ENCODE measurements at places on chromosomes 6 and 20.

DNA sequence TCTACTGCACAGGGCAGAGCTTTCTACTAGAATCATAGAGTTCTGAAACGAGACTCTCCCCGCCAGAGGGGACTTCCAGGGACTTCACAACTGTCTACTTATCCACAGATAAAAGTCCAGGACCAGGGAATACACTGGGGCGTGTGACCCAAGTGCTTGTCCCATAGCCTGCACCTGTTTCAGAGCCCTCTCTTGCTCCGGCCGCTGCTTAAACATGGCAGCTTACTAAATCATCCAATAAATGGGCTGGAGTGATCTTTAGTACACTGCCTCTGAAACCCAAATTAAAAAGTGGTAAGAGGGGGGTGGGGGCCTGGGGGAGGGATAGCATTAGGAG lies 8.9 kb upstream of the RAB44 start:
- DNase-seq, result no peak
- H3K27me3 ChIP-seq, result no peaks in the 10 kb centered on the region
- H3K4me3 ChIP-seq, result no peak overlapping the region
- H3K27ac ChIP-seq, result no peak overlapping the region

DNA sequence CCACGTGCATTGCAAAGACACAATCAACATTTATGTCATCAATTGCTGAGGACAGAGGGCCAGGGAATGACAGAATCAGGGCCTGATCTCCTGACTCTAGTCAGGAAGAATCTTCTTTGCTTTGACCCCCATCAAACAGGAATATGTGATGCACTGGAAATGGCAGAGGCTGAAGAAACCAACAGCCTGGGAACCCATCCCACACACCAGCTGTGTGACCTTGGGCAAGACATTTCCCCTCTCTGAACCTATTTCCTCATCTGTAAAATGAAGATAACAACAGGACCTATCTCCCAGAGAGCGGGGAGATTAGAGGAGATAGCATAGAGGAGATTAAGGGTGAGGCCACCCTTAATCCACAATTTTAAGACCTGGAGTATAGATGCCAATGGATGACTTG lies 1.5 kb downstream of the HNF4A start:
- H3K27ac ChIP-seq, result no peak overlapping the region
- no peak for DNase-seq
- no peaks in the 10 kb centered on the region for H3K27me3 ChIP-seq
- H3K36me3 ChIP-seq, result no peaks in the 10 kb centered on the region
- H3K4me3 ChIP-seq, result no peak overlapping the region
- H3K4me1 ChIP-seq, result no peaks in the 10 kb centered on the region

DNA sequence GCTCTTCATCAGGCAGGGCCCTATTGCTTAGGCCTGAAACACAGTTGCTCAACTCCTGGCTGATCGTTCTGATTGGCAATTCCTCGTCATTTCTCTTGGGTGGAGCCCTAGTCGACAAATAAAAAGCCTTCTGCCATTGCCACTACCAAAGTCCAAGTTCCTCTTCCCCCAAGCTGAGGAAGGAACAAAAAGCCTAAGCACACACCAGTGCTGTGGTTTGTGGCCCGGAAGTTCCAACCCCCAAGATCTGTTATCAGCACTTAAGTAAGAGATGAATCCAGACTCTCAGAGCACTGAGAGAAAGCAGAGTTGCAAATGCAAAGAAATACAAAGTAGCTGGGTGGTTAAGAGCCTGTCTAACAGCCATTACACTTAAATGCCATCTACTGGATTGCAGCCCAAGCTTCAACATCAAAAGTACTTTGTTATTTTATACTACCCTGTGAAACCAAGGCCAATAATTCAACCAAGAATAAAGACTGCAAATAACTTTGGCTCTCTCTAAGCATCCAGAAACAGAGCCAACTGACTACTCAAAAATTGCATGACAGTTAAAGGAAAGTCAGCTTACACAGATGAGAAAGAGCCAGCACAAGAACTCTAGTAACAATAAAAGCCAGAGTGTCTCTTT lies 1024.0 kb downstream of the GRIK2 start:
- H3K4me3 ChIP-seq, result no peak overlapping the region
- no peak overlapping the region for H3K27ac ChIP-seq
- no peaks in the 10 kb centered on the region for H3K4me1 ChIP-seq
- H3K27me3 ChIP-seq, result no peaks in the 10 kb centered on the region
- no peak for DNase-seq
- no peaks in the 10 kb centered on the region for H3K36me3 ChIP-seq

GRCh38 chr6:164283574-164283973 lies 869.1 kb downstream of the QKI start:
- DNase-seq, result no peak
- no peaks in the 10 kb centered on the region for H3K27me3 ChIP-seq
- H3K36me3 ChIP-seq, result no peaks in the 10 kb centered on the region
- no peak overlapping the region for H3K4me3 ChIP-seq

DNA sequence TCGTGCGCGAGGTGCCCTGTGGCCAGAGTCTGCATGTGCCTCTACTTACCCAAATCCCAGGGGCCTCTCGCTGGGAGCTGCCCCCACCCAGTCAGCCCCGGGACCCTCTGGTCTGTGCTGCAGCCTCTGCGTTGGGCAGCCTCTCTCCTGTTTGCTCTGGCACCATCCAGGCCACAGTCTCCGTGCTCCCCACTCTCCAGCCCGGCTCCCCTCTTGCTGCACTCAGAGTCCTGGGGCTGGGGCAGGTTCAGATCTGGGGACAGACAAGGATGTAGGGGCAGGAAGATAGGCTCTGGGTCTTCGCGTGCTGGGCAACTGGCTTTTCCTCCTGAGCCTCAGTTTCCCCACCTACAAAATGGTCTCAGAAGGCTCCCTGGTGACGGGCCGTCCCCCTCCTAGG lies 70.8 kb upstream of the GATA5 start:
- DNase-seq, result no peak
- no peaks in the 10 kb centered on the region for H3K36me3 ChIP-seq
- H3K4me3 ChIP-seq, result no peak overlapping the region

GRCh38 chr20:62210496-62210855 lies 9.6 kb downstream of the HRH3 start:
- no peak overlapping the region for H3K4me3 ChIP-seq
- DNase-seq, result no peak
- H3K36me3 ChIP-seq, result no peaks in the 10 kb centered on the region
- H3K4me1 ChIP-seq, result no peaks in the 10 kb centered on the region
- no peak overlapping the region for H3K27ac ChIP-seq

GRCh38 chr6:63677282-63677681 lies 41.7 kb downstream of the PHF3 start:
- no peak overlapping the region for H3K4me3 ChIP-seq
- peaks cover 76% of the 10 kb centered on the region for H3K4me1 ChIP-seq
- H3K27ac ChIP-seq, result no peak overlapping the region
- no peaks in the 10 kb centered on the region for H3K27me3 ChIP-seq

GRCh38 chr20:32681175-32682084 lies 7.7 kb upstream of the C20orf203 start:
- no peak overlapping the region for H3K4me3 ChIP-seq
- no peak for DNase-seq

DNA sequence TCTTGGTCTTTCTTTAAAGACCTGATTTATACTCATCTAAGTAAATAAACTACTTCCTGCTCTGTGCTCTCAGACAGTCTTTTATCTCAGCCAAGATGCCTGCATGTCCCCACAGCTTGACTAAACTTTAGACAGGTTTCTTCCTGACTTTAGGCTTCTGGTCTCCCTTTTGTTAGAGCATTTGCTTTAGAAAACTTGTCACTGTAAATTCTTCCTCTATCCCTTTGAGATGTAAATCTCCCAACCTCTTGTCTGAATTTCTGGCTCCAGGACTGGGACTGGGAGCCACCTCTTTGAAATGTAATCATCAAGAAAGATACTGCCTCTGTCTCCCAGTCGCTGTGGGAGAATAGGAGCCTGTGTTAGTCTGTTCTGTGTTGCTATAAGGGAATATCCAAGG lies 739.9 kb downstream of the C6orf118 start:
- H3K4me1 ChIP-seq, result no peaks in the 10 kb centered on the region
- H3K27me3 ChIP-seq, result no peaks in the 10 kb centered on the region
- no peak for DNase-seq

DNA sequence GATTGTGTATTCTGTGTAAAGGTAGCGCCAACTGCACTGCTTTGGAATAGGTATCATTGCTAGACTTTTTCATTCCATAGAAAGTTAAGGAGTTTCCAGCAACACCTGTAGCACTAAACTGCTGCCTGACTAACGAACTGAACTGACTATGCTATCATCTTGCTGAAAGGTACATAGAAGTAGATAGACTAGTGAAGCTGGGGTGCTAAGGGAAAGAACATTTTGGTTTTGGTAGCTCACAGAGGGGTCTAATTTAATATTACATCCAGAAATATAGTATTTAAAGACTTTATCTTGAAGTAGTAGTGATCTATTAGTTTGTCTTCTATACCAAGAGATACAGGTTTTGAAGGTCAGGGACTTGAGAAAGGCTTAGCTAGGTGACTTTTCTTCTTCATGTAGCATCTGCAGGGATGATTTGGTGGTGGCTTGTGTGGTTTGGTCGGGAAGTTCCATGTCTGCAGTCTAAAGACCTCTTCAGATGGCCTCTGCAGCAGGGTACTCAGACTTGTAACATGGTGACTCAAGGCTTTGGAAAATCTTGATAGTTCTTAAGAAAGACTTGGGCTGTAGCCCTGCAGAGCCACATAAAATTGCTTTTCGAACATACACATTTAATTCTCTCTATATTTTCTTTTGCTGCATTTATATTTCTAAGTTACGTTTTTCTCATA lies 10.2 kb downstream of the SENP6 start:
- peaks cover 85% of the 10 kb centered on the region for H3K4me1 ChIP-seq
- no peak overlapping the region for H3K27ac ChIP-seq
- H3K36me3 ChIP-seq, result no peaks in the 10 kb centered on the region
- H3K4me3 ChIP-seq, result no peak overlapping the region

DNA sequence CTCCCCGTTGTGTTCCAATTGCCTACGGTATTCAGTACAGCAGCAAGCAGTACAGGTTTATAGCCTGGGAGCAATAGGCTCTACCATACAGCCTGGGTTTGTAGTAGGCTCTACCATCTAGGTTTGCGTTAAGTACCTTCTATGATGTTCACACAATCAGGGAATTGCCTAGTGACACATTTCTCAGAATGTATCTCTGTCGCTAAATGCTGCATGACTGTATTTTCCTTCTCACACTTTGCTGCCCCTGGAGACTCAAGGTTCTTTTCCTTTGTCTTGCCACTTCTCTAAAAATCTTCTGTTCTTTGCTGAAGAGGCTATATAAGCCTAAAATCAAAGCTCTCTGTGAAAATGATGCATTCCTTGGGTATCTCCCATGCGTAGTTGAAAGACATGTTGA lies 241.9 kb downstream of the CD83 start:
- H3K27ac ChIP-seq, result no peak overlapping the region
- H3K4me1 ChIP-seq, result no peaks in the 10 kb centered on the region
- no peak for DNase-seq
- H3K4me3 ChIP-seq, result no peak overlapping the region
- H3K27me3 ChIP-seq, result no peaks in the 10 kb centered on the region
- H3K36me3 ChIP-seq, result no peaks in the 10 kb centered on the region

DNA sequence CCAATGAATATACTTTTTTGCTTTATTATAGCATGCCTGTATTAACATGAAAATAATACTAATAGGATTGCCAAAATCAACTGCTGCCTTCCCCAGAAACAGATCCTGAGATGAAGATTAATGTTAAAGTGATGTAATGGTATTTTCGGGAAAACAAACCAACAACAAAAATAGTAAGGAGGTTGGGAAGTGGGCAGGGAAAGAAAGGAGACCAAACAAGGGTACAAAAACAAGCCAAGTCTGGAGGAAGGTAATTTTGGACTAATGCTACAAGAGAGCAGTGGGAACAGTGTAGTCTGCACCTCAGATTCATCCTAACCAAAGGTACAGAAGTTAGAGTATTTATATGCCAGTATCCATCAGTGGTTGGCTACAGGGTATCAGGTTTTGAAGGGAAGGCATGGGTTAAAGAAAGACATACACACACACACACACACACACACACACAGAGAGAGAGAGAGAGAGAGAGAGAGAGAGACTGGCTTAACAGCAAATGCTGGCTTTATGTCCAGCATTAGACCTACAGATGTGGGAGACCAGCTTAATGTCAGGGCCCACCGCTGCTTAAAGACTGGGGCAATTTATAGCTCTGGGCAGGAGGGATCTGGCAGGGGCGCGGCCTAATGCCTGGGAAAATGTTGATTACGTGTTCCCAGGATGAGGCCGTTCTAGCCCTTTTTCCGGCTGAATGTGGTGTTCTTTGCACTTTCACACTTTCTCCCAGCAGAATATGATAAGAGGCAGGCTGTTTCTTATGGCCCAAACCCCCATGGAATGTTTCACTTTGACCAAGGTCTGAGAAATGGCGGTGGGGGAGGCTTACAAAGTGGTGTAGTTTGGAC lies 3.8 kb upstream of the SLC17A1 start:
- no peak overlapping the region for H3K27ac ChIP-seq
- H3K4me1 ChIP-seq, result no peaks in the 10 kb centered on the region
- H3K4me3 ChIP-seq, result no peak overlapping the region
- H3K27me3 ChIP-seq, result no peaks in the 10 kb centered on the region

DNA sequence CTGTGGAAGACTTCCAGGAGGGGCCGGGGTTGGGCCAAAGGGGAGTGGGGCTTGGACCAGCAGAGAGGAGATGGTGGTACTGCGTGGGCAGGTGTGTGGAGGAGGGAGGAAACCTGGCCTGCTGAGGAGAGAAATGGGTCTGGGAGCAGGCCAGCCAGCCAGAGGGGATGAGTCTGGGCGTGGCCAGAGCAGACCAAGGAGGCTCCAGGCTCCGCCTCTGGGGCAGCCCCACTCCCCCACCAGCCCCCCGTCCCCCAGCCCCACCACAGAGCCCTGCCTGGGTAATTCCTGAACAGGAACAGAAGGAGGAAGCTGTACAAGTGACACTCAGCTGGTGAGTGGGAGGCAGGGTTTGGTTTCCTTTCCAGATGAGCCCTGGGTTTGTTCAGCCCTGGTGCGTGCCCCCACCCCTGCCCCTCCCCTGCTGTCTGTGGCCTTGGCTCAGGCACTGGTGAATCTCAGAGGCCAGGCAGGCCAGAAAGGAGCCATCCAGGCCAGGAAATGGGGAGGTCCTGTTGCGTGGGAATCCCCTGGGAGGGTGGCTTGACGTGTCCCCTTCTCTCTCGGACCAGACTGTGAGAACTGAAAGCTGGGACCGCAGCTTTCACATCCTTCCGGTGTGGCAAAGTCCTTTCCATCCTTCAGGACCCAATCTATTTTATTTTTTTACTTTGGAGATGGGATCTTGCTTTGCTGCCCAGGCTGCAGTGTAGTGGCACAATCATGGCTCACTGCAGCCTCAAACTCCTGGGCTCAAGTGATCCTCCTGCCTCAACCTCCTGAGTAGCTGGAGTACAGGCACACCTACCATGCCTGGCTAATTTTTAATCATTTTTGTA lies 9.4 kb upstream of the SRC start:
- no peaks in the 10 kb centered on the region for H3K36me3 ChIP-seq
- H3K4me1 ChIP-seq, result peaks cover 16% of the 10 kb centered on the region
- H3K27ac ChIP-seq, result no peak overlapping the region
- H3K27me3 ChIP-seq, result no peaks in the 10 kb centered on the region
- no peak for DNase-seq
- H3K4me3 ChIP-seq, result no peak overlapping the region

GRCh38 chr20:62437927-62438326 lies 10.6 kb upstream of the RBBP8NL start:
- H3K27me3 ChIP-seq, result peaks cover 4% of the 10 kb centered on the region
- no peak overlapping the region for H3K4me3 ChIP-seq
- no peaks in the 10 kb centered on the region for H3K36me3 ChIP-seq
- H3K4me1 ChIP-seq, result no peaks in the 10 kb centered on the region

- H3K27ac ChIP-seq, result no peak overlapping the region
- no peak overlapping the region for H3K4me3 ChIP-seq
- H3K4me1 ChIP-seq, result peaks cover 42% of the 10 kb centered on the region
- H3K36me3 ChIP-seq, result no peaks in the 10 kb centered on the region
- no peak for DNase-seq
Measured at GRCh38 chr6:33863723-33864440, 60.1 kb upstream of the MLN start.
